ENCODE measurements at places on chromosomes 7 and 10.

DNA sequence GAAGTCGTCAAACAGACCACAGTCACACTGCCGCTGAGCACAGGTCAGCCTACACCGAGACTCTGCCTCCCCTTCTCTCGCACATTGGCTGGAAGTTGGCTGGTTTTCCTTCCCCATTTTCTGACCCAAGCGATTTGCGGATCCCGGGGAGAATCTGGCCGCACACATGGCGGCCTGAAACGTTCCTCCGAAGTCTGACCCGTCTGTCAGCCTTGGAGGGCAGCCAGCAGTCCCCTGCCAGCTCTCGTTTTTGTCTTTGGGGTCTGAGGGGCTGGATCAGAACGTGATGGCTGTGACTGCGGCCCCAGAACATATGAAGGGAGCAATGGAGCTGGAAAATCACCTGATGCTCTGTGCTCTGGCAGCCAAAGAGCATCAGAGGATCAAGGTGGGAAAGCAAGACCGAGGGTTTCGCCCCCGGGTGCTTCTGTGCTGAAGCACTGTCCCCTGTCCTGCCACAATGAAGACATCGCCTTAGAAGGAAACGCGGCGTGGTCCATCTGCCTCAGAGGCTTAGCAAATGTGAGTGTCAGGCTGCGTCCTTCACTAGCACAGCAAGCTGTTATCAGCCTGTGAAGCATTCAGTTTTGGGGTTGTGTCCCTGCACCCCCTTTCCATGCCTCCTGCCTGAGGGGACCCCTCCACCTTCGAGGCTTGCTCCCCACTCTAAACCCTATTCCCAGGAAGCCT lies 119.3 kb upstream of the SHH start:
- no peak for DNase-seq

DNA sequence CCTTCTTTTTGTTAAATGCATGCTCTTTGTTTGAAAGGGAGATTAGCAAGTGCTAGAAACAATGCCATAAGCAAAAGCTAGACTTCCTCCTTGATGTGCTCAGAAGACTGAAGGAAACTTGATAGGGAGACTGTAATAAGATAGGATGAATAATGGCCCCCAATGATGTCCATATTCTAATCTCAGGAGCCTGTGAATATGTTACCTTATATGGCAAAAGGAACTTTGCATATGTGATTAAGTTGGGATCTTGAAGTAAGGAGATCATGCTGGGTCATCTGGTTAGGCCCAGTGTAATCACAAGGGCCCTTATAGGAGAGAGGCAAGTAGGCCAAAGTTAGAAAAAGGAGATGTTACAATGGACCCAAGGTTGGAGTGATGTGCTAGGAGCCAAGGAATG lies 13.6 kb upstream of the LIPM start:
- DNase-seq = no peak

- DNase-seq = no peak
Measured at GRCh38 chr7:22549667-22550513, 49.9 kb upstream of the STEAP1B start.

GRCh38 chr10:63585041-63585440 lies 63.8 kb downstream of the REEP3 start:
- no peak for DNase-seq

- no peak for DNase-seq
Measured at GRCh38 chr7:37368540-37368939, 80.1 kb downstream of the ELMO1 start.

DNA sequence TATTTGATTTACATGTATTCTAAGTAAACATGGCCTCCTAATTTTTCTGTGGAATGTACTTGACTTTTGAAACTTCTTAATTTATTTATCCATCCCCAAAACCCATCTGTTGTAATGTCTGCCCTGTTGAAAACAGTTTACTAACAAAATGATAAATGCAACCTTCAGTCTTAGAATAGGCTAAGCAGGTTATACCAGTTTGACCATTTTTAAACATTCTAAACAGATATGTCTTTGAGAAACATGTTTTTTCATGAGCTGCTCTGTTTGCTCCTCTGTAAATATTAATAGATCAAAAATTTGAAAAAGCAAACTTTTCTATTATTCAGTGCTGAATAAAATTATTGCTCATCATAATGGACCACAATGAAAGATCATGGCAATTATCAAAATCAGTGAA lies 33.4 kb upstream of the NRBF2 start:
- no peak for DNase-seq

DNA sequence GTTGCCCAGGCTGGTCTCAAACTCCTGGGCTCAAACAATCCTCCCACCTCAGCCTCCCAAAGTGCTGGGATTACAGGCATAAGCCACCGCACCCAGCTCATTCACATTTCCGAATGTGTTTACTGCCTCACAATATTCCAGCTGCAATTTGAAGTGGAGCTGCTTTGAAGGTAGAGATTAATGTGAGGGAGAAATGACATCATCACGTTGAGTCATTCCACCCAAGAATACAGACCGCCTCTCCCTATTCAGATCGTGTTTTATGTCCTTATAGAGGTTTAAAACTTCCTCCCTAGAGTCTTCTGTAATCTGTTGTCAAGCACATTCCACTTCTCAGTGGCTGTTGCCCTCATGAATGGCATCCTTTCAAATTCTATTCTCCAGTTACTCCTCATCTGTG lies 100.4 kb upstream of the PDGFA start:
- no peak for DNase-seq

- DNase-seq = no peak
Measured at GRCh38 chr7:19574131-19574530, 134.7 kb downstream of the POLR1F start.

DNA sequence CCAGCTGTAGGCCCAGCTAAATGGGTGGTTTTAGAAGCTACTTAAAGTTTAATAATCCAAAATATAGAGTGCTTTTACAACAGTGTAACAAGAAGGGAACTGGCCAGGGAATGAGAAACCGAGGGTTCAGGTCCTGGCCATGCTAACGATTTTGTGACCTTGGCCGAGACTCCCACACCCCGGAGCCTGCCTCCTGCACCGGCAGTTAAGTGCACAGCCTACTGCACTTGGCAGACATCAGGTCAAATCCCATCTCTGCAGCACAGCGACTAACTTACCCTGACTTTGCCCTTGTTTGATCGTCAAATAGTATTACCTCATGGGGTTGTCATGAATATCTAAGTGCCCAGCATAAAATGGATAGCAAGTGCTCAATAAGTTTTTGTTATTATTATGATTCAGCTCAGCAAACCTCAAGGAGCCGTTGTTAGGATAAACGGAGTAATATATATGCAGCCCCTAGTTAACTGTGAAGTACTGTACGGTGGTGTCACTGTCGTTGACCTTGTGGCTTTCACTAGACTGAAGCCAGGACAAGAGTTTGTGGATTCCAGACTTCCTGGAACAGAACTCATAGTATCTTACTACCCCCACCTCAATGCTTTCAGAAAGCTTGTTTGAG lies 35.5 kb downstream of the LYZL1 start:
- DNase-seq = no peak

- no peak for DNase-seq
Measured at GRCh38 chr10:125038637-125039036, 96.7 kb downstream of the ZRANB1 start.

DNA sequence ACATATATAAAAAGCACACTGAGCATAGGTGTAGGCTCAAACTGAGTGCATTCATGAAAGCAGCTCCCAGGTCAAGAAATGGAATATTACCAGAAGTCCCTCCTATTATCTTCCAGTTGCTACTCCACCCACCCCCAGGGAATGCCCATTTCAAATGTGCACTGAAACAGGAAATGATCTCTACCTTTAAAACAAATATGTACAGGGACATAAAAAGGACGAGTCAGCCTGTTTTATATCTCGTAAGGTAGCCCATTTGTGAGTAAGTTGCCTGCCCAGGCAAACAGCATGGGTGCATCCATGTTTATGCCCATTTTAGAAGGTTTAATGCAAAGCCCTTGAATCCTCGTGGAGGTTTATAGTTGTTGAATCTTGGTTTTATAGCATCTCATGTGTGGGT lies 10.4 kb downstream of the FFAR4 start:
- no peak for DNase-seq

GRCh38 chr7:69934144-69934903 lies 336.0 kb downstream of the AUTS2 start:
- no peak for DNase-seq

DNA sequence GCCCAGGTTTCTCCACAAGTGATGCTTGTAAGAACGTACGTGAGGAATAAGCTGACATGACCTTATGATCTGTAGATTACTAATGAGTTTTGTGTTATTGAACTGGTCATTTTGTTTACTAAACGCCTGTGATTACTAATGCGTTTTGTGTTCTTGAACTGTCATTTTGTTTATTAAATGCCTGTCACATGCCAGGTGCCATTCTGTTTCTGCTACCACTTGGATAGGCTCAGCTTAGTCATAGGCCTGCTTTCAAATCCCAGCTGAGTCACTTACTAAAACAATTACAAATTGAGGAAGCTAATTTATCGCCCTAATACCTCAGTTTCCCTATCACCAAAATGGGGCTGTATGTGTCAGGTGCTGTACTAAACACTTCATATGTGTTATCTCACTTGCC lies 4.7 kb upstream of the HGF start:
- no peak for DNase-seq
